ENCODE measurements at places on chromosomes 2 and 18.

GRCh38 chr2:163990541-163990940, 254.7 kb upstream of the FIGN start:
- no peak for DNase-seq

GRCh38 chr2:211900000-211900399, 638.6 kb downstream of the ERBB4 start:
- DNase-seq: no peak

DNA sequence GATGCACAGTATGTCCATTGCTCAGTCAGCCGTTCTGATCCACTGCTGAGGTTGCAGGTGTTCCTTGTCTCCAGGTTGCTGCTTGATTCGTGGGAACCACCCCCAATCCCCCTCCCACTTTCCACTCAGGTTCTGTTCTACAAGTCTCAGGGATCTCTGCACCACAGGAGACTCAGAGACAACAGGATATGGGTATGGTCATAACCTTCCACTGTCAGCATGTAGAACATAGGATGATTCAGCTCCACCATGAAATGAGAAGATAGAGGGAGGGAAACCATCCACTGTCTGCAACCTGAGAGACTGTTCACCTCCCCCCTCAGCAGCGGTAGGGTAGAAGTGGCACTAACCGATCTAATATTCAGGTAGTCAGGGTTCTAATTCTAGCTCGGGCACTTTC, 19.0 kb upstream of the KLF7 start:
- no peak for DNase-seq

DNA sequence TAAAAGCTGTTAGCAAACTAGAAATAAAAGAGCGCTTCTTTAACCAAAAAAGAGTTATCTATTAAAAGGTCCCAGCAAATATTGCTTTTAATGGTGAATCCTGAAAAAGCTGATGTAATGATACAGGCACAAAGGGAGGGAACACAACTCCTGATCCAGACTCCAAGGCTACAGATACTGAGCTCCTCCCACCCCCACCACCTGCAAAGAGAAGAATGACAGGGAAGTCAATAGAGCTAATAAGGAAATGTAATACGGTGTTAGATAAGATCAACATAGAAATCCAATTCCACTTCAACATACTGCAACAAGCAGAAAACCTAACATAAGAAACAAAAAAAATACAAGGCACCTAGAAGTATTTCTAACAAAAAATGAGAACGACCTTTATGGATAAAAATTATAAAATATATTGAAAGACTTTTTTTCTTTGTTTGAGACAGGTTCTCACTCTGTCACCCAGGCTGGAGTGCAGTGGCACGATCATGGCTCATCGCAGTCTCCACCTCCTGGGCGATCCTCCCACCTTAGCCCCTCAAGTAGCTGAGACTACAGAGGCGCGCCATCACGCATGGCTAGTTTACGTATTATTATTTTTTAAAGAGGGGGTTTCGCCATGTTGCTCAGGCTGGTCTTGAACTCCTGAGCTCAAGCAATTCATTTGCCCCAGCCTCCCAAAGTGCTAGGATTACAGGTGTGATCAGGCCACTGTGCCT, 192.2 kb downstream of the HDAC4 start:
- no peak for DNase-seq

DNA sequence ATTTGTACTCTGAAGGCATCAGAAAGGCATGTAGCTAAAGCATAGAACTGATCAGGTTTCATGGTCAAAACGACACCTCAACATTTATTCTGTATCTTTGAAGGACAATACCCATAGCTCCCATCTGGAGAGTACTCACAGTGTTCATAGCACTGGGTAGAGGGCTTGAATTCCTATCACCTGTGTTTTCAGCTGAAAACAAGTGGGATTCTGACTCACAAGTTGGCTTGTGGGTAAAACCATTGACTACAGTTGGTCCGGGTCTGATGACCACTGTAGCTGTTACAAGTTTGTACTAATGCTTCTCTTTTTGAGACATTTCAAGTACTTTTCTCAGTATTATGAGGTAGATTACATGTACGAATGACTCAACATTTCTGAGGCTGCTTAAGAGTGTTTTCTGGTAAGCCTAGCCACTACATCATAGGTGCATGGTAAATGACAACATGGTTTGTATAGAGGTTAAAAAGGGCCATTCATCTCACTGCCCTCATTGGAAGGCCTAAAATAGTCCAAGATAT, 68.6 kb upstream of the PELI1 start:
- no peak for DNase-seq

DNA sequence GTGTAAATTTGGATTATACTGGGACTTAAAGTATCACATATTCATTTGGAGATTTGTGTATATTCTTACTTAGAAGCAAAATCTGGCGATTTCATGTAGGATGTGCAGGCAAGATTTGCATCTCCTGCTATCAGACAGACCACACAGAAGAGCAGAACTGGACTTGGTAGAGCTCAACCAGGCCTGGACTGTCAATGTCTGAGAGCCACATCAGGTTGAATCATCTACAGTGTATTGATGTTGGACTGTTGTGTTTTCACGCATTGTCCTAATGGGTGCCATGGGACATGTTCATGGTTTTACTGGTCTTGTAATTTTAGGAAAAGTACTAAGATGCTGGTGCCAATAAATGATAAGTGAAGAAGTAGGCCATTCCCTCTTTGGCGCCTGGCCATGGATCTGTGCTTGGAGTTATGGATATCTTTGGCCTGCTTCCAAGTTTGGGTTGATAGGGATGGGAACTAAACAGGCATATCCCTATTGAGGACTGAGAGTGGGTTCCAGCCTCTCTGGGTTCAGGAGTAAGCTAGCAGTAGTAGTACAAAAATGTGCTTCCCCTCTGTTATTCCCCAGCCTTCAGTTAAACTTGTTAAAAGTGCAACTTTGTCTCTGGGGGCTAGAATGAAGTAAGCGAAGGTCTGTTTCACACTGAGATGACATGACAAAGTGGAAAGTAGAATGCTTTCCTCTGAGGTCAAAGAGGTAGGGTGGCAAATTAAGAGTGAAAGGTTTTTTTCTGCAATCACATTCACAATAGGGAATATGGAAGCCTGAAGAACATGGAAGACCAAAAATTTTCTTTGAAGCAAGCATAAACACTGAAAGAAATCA, 49.2 kb upstream of the NEMP2 start:
- DNase-seq: no peak

DNA sequence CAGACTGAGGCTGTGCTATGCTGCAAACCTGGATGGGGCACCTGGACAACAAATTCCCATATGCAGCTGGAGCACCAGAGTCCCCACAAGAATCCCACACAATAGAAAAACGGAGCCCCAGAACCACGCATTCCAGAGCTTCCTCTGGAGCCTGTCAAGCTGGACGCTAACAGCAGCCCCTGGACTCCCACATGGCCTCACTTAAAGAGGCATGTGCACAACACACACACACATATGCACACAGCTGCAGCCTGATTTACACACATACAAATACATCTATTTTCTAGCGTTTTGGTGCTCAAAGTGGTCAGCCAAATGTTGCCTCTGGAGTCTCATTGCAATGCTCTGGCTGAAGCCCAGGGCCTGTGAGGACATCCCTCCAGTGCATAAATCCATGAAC, 632.7 kb upstream of the ID2 start:
- no peak for DNase-seq

DNA sequence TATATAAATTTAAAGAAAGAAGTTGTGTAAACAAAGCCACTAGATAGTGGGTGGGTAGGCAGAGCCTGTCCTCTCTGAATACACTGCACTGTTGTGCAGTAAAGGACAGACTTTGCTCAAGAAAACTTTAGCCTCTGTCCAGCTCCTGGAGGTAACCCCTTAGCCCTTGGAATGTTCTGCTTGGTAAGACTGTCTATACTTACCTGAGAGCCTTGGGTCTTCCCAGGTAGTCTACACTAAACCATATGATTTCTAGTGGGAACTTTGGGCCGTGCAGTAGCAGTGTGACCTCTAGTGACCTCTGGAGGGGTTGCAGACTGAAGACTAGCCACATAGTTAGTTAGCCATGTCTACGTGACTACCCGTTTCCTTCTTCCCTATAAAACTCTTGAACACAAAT, 678.3 kb upstream of the NRXN1 start:
- DNase-seq: no peak

GRCh38 chr18:7592305-7593071, 25.4 kb downstream of the PTPRM start:
- DNase-seq: no peak

GRCh38 chr2:37230581-37230980, 815 bp downstream of the CEBPZ start:
- DNase-seq: no peak

GRCh38 chr2:120624738-120625446, 110.8 kb upstream of the GLI2 start:
- no peak for DNase-seq

Data from effector memory CD8-positive, alpha-beta T cell (primary cell).